D721Med (cell line): ENCODE measurements at places on chromosomes 2 and 18.

GRCh38 chr2:102357937-102358336 is 2.3 kb downstream of the IL18R1 start:
- no peak for DNase-seq

GRCh38 chr2:178331474-178332432 is 119.2 kb downstream of the PRKRA start:
- DNase-seq, result no peak

DNA sequence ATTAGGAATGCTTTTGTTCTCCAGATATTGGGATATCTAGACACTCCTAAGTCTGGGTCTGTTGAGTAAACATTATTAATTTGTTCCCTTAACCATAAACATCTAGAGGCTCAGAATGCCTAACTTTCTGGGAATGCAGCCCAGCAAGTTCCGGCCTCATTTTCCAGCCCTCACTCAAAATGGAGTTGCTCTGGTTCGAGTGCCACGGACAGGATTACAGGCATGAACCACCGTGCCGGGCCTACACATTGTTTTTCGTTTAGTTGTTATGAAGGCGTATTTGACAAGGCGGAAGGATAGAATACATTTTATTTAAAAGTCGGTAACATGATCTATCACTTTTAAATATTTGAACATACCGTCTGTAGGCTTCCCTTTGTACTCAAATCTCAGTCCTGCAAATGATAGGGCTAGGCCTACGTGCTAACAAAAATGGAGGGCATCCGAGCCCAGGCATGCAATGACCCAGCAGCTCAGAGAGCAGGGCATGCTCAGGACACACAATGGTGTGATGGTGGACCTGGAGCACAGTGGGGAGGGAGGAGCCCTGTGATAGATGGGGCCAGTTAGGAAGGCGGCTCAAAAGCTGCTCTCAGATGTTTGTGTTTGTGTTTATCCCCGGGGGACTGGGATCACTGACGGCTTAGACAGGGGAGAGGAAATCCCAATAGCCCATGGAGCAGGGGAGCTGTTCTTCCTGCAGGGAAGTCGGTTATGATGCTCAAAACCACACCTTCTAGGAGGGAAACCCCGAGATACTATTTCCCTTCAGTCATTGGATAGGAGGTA is 2.9 kb upstream of the SCYGR1 start:
- no peak for DNase-seq

DNA sequence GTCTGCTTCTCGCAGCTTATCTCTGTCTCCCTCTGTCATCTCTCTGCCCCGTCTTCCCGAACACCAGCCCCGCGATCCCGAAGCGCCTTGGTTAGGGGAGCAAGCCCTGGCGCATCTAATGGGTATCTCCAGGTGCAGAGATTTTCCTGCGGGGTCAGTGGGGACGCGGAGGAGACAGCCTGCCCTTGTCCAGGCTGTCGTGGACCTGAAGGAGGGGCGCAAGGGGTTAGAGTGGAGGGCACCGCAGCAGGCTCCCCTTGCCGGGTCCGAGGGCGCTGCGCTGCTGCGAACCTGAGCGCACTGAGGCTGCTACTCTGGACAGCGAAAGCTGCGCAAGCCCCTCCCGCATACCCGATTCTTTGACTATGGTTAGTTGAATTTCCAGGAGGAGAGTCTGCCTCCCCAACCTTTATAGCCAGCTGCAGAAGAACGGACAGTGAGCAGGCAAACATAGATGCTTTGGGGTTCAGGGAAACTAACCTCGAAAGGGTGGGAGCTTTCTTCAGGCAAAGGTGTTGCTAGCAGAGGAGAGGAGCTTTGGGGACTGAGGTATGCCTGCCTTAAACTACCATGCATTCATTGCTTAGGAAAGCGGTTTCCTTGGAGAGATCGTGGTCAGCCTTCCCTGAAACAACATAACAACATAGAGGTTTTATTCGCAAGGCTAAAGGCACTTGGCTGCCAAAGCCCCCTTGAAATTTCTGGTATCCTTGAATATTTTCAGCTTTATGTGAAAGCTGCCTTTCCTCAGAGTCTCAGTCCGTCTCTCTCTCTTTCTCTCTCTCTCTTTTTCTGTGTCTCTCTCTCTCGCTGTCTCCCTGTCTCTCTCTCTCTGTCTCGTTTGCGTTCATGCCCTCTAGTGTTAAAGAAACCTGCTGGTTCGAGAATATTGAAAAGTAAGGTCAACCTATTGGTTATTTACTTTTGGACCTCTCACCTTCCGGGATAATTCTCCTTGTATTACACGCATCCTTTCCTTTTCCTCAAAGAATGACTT is 1.6 kb downstream of the GALNT13 start:
- DNase-seq, result no peak

- no peak for DNase-seq
Observed at GRCh38 chr18:50527636-50528307, 32.1 kb upstream of the MAPK4 start.

GRCh38 chr2:212505586-212505985 is 33.0 kb downstream of the ERBB4 start:
- DNase-seq, result no peak

GRCh38 chr2:144701259-144701658 is 181.3 kb upstream of the ZEB2 start:
- no peak for DNase-seq
